ENCODE measurements at places on chromosomes 16 and 17.

- DNase-seq = no peak
These were observed 78.8 kb downstream of the BRIP1 start for GRCh38 chr17:61784510-61784909.

DNA sequence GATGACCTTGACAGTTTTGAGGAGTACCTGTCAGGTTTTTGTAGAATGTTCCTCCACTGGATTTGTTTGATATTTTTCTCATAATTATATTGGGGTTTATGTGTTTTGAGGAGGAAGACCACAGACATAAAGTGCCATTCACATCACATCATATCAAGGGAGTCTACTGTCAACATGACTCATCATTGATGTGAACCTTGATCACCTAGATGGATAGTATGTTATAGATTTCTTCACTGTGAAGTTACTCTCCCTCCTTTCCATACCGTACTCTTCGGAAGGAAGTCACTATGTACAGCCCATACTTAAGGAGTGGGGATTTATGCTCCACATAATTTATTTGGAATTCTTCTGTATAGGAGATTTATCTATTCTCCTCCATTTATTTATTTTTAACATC lies 23.2 kb downstream of the PRSS54 start:
- no peak for DNase-seq

- DNase-seq = no peak
These were observed 6.0 kb downstream of the NKIRAS2 start for GRCh38 chr17:42025936-42026335.

- DNase-seq = no peak
These were observed 221.5 kb downstream of the IRF8 start for GRCh38 chr16:86120201-86121192.

GRCh38 chr16:82389956-82390650 lies 220.1 kb upstream of the MPHOSPH6 start:
- no peak for DNase-seq

DNA sequence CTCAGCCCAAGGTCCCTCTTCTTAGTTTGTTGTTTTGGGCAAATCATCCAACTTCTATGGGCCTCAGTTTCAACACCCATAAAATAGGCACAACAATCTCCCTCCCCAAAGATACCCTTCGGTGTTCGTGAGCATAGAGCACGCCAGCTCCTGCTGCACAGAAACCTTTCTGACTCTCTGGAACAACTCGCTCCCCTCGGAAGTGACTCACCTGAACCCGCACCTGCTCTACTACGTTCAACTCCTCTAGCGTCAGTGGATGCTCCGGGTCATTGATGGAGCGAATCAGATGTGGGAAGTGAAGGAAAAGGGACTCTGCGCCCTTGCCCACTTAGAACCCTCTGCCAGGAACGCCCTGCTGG lies 445 bp downstream of the CIAO2B start:
- peak; percentile 43 for DNase-seq

DNA sequence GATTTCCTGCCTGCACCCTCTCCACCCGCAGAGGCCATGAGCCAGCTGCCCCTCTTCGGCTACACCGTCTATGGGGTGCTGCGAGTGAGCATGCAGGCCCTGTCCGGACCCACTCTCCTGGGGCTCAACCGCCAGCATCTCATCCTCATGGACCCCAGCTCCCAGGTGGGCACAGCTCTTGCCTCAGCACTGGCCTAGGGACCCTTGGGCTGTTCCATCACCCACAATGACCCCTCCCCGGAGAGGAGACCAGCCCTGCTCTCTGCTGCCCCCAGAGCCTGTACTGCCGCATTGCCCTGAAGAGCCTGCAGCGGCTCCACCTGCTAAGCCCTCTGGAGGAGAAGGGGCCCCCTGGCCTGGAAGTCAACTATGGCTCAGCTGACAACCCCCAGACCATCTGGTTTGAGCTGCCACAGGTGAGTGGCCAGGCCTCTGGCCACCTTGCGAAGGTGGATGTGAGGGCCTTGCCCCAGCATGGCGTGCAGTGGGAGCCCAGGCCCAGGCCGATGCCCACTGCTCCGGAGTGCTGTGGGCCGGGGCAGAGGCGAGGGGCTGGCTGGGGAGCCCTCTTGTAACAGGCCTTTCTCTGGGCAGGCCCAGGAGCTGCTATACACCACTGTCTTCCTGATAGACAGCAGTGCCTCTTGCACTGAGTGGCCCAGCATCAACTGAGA lies 7.3 kb upstream of the SMIM5 start:
- no peak for DNase-seq

DNA sequence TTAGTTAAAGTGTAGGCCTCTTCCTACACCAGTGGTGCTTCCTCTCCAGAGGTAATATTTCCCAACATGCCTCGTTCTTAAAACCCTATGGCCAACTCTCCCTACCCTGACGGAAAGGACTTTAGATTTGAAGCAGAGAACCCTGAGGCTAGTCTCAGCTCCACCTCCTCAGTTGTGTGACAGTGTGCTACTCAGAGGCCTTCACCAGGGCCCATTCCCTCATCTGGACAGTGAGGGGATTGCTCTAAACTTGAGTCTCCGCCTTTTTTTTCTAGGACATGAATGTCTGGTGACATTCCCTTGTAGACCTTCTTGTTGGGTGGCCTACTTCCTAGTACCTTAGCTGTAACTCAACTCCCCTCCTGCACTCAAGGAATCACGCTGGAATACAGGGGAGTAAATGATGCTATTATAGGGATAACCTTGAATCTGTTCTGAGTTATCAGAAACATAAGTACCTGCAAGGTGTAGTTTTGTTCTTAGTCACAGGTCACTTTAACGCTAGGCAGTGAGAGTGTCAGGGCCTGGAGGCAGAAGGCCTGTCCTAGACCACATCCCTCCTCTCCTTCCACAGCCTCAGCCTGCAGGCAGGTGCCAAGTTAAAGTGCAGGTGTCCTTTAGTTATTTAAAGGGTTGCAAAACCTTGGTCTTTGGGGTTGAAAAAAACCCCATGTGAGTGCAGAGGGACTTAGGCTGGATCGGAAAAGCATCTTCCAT lies 26.9 kb downstream of the LDHD start:
- DNase-seq = no peak

DNA sequence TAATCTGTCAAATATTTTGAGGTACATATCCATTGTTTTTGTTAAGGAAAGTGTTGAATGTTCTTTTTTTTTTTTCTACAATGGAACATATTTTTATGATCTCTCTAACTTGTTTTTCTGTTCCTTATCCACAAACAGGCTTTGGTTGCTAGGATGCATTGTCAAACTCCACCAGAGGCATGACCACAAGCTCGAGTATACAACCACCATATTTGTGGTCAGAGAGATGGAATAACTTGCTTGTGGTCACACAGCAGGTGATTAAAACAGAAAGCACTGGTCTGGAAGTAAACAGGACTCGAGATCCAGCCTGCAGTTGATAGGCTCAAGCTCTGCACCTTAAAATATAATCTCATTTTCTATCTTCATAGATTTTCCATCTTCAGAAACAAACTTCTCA lies 105.8 kb upstream of the ADAMTS18 start:
- DNase-seq = no peak

DNA sequence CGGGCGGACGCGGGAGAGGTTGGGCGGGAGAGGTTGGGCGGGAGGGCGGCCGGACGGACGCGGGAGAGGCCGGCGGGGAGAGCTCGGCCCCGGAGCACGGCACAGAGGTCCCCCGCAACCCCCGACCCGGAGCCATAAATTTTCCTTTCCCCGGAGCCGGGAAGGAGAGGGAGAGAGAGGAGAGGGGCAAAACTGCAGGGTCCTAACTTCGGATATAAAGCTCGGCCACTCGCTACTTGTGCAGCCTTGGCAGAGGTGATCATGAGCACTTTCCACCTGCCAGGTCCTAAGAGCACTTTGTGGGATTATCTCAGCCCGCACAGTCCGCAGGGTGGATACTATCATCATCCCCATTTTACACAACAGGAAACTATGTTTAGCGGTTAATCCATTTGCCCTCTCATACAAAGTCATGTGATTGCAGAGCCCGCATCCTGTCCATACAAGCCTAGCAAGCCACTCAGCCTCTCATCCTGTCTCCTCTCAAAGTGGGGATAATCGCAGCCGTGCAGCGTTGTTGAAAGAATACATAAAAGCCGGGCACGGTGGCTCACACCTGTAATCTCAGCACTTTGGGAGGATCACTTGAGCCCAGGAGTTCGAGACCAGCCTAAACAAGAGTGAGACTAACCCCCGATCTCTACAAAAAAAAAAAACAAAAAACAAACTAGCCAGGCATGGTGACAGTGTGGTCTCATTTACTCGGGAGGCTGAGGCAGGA lies 780 bp upstream of the DCAKD start:
- DNase-seq = peak; percentile 7

DNA sequence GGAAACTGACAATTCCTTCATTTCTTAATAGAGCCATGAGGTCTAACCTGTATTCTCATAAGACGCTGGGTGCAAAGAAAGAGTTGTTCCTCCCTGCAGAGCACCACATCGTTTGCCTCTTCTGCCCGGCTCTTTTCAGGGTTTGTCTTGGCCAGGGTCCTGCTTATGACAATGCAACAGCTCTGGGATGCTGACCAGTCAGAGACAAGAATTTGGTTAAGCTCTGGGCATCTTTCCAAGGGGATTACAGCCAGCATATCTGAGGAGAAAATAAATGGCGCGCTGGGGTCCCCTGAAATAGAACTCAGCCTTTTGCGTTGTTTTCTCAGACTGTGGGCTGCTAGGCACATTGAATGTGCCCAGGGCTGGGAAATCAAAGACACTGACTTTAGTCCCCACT lies 128.6 kb downstream of the SHISA6 start:
- DNase-seq = no peak

DNA sequence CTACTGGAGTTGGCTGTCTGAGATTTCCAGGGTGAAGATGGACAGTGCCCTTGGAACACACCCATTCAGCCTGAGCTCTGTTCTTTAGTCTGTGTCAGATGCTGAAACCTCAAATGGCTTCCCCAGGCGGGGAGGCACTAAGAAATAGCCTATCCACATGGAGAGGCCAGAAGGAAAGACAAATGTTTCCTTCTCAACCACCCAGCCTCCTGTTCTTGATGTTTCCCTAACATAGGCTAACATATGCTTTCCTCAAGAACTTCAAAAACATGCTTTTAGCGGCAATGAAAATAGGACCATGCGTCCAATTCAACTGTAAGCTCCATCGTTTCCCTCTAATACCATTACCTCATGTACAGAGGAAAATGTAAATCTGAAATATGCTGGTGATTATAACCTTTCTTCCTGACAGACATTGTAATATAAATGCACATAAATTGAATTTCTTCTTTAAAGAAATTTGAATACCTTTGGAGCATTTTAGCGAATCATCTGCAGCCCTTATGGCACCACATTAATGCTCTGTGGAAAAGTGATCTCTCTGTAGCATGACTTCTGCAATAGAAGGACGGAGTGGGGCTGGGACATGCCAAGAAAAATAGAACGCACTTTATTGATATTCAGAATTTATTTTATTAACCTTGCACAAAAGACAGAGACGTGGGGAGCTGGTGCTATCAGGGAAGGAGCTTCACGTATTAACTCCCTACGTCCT lies 60.1 kb downstream of the IRX3 start:
- no peak for DNase-seq

- DNase-seq = no peak
These were observed 4.4 kb upstream of the CARHSP1 start for GRCh38 chr16:8872967-8873865.

DNA sequence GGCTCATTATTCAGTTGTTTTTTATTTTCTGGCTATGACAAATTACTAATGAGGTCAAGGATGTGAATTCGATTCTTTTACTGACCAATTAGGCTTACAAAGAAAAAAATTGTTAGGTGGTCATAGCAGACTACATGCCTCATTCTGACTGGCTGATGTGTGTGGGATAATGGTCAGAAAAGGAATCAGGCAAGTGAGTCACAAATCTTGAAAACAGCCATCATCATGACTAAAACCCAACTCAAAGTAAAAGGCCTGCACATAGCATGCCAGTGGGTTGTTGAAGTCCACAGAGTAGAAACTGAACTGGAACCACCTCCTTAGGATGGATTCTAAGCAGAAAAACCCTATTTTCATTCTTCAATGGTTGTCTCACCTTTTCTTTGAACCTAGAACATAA lies 8.6 kb downstream of the RPGRIP1L start:
- DNase-seq = no peak

GRCh38 chr16:66508914-66509496 lies 40.9 kb downstream of the TK2 start:
- DNase-seq = no peak

DNA sequence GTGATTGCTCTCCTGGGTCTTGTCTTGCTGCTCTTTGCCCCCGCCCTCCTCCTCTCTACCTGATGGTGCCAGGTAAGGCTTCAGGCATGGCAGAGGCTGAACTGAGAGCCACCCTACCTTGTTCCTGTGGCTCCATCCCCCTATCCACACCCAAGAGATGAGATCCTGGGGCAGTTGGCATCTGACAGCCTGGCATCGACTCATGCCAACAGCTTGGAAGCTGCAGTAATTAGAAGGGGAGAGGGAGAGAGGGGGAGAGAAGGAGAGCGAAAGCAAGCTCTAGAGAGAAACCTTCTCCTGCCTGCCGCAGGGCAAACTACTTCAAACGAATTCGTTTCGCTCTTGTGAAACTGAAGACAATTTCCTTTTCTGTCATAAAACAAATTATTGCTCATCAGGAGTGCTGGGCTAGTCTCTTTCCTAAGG lies 13.8 kb upstream of the SP6 start:
- no peak for DNase-seq

DNA sequence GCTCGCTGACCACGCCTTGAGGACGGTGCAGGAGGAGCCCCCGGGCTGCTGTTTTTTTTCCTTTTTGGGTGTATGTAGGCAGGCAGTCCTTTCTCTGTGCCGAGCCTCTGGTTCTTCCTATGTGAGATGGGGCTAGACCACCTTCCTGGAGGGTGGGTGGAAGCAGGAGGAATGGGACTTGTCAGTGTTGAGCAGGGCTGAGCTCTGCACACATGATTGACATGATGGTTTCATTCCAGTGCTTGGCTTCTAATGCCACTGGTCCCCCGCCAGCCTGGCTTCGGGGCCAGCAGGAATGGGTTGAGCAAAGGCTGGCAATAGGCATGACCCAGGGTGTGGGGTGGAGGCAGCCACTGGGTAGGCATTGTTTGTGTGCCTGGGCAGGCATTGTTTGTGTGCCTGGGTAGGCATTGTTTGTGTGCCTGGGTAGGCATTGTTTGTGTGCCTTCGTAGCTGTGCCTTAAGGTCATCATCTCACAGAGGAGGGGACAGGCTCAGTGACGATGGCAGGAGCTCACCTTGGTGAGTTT lies 14.2 kb upstream of the ADCY7 start:
- no peak for DNase-seq

DNA sequence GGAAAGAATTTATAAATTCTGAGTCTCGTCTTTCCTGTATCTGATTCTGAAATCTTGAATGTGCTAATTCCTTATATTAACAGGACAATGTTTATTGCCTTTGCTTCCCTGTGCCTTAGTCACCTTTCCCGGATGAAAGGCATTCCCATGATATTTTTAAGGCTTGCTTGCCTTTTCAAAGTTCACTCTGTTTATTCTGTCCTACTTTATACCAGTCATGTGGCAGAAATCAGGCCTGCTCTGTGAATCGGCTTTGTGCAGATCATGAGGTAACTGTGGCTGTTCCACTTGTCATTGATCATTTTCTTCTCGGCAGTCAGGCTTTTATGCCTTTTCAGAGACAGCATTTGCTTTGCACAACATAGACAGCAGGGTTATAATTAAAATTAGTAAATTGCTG lies 28.8 kb upstream of the ABCC11 start:
- DNase-seq = no peak

Measured in activated T-cell treated with anti-CD3 and anti-CD28 coated beads for 1 hour (primary cell).